ENCODE measurements at places on chromosomes 11 and 22.

DNA sequence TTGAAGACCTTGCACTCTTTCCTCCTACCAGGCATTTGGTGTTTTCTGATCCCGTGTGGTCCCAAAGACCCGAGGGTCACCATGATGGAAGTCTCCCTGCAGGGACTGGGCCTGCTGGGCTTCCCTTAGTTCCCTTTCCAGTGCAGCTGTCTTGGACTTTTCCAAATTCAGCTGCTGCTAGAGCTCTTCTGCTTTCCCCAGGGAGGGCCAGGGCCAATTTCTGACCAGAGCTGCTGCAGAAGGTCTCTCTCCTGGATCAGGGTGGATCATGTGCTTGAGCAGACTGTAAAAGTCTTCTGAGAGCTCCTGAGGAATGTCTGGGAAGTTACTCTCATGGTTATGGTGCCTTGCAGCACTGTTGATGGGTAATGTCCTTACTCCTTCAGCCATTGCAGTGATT, 23.2 kb downstream of the LDLRAD3 start:
- ATAC-seq = peak; percentile 17

DNA sequence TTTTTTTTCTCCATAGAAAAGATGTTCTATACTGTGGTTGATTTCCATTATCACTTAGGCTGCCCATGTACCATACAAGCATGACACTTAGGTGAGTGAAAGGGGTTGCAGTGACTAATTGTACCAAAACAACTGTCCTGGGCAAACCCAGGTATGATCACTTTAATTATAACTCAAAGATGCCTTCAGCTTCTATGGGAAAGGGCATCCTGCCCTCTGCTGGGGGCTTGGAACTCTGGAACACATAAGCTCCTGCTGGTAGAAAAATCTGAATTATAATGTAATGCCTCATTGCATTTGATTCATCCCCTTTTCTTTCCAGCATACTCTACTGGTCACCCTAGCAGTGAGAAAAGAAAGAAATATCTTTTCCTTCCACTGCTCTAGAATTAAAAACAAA, 206.3 kb downstream of the DDX10 start:
- no peak for ATAC-seq

DNA sequence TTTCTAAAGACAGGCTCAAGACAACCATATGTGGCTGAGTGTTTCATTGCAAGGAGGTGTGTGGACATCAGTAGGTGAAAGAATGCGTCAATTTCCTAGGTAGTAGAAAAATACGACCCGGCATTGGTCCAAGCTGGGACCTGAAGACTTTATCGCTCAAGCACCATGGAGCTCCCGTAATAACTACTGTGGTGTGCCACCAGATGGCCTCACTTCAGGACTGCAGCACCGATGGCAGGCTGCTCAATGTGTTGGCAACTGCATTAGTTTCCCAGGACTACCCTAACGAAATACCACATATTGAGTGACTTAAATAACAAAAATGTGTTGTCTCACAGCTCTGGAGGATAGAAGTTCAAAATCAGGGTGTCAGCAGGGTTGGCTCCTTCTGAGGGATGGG, 72.4 kb upstream of the FAT3 start:
- ATAC-seq = no peak

- peak; percentile 62 for ATAC-seq
These were observed 681 bp upstream of the ARHGEF12 start for GRCh38 chr11:120335556-120335907.

GRCh38 chr11:64347193-64347867, 7.3 kb downstream of the CCDC88B start:
- no peak for ATAC-seq

- peak; percentile 67 for ATAC-seq
These were observed at the start of gene CASP12 for GRCh38 chr11:104897891-104898684. Gene CASP12 (minus strand): TSS chr11:104898460.

DNA sequence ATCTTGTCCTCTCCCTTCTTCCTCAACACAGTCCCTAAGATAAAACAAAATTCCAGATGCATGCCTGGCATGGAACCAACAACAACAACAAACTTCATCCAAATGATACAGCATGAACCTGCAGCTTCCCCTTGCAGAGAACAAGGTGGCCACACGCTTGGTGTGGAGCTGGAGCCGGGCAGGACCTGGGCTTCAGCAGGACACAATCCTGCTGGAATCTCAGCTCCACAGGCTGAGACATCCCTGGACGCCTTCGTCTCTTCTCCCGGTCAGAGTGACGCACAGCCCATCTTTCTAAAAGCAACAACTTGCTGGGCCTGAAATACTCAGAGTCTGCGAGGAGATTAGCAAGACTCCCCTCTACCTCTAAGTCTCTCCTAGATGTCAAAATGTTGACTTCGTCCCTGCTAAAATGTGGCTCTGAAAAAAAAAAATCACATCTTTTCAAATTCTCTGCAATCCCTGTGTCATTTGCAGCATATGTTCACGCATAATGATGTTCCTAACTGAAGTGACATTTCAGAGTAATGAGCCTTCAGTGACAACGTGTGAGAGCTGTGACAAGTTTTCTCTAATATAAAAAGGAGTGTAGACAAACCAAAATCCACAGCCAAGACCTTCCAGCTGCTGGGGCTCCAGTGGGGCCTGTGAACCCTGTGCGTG, 1232.3 kb downstream of the TBC1D22A start:
- no peak for ATAC-seq

- no peak for ATAC-seq
These were observed 20.3 kb upstream of the FAM181B start for GRCh38 chr11:82753921-82754320.

DNA sequence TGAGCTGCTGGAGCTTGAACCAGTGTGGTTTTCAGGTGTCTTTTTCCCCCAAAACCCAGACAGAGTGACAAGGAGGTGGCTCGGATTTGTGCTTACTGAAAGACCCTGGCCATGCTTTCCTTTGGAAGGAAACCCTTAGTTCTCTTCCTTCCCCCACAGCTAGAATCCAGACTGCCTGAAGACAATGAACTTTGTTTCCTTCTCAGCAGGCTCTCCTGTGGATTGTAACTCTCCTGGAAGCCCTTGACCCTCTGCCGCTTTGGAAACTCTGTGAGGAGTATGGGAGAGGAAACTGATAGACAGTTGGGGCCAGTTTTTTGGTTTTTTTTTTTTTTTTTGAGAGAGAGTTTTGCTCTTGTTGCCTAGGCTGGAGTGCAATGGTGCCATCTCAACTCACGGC, 62.1 kb upstream of the SESN3 start:
- no peak for ATAC-seq

GRCh38 chr11:69130654-69131053, 25.1 kb upstream of the SMIM38 start:
- no peak for ATAC-seq

DNA sequence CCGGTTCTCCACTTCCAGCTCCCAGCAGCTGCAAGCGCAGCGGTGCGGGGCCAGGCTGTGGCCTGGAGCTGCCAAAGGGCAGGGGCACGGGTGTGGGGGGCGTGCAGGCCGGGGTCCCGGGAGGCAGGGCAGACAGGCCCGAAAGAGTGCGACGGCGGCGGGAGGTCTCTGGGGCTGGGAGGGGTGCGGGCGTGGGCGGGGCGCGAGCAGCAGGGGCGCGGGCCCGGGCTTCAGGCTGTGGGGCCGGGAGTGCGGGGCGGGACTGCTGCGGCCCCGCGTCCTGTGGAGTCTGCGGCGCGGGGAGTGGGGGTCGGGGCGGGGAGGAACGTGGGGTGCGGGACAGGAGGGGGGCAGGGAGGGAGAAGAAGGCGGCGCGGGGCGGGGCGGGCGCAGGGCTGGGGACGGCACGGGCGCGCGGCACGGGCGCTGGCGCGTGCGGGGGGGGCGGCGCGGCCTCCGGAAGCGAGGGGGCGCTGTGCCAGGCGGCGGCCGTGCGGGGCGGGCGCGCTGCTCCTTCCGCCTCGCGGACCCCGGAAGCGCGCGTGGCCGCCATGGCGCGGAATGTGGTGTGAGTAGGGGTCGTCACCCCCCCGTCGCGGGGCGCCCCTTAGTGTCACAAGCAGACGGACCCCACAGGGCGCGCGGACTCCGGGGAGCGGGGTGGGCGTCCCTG, at the start of gene MRPL23:
TSS of gene MRPL23 (plus strand) at position 521 of the 673 bp plus-strand sequence. CDS start at position 552, 31 bp downstream.
- peak; percentile 79 for ATAC-seq

DNA sequence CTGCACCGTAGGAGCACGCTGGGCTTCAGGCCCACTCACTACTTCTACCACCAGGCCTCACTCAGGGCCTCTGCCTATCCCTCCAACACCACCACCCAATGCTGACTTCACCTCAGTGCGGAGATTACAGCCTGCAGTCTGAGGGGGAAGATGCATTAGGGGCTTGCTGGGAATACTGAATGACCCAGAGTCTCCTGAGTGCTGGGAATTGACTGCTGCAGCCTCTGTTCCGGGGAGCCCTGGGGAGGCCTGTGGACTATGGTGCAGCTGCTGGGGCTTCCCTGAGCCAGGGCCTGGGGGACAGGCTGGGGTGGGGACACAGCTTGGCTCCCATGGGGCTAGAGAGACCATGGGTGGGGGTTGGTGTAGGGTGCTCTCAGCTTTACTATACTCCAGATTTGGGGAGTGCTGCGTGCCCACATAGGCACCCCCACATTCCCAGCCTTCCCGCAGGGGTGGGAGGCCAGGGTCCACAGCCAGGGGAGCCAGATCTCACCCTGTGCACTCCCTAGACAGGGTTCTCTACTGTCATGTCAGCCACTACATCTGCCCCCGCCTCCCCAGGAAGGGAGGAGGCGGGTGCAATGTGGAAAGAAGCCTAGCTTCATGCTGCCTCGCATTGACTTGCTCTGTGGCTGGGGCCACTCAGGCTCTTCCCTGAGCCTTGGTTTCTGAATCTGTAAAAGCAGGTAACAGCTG, 44.4 kb downstream of the GDPD5 start:
- no peak for ATAC-seq

GRCh38 chr11:110778343-110778742, 66.1 kb upstream of the ARHGAP20 start:
- ATAC-seq = peak; percentile 88

DNA sequence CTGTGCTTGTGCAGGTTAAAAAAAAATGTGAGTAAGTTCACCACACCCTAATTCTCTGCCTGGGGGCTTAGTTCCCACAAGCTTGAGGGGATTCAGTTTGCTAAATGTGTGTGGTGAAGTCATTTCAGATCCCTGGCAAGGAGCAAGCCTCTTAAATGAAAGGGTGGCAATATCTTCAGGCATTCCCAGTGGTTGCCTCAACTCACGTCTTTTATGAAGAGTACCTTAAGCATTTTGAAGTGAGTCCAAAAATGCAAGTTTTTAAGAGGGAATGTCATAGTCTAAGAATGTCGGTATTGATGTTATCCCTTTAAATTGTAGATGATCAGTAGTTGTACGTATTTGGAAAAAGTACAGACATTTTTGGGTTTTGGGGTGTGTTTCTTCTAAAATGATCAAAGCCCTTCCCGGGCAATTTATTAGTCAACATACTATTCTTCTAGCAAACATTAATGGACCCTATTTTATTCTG, 4.9 kb downstream of the TCP11L1 start:
- ATAC-seq = no peak

GRCh38 chr11:99316776-99317520, 296.2 kb downstream of the CNTN5 start:
- ATAC-seq = no peak

GRCh38 chr11:117823946-117824420, 561 bp downstream of the FXYD2 start:
- ATAC-seq = no peak

- ATAC-seq = peak; percentile 68
These were observed 7.1 kb downstream of the PNPLA5 start for GRCh38 chr22:43884600-43885318.

DNA sequence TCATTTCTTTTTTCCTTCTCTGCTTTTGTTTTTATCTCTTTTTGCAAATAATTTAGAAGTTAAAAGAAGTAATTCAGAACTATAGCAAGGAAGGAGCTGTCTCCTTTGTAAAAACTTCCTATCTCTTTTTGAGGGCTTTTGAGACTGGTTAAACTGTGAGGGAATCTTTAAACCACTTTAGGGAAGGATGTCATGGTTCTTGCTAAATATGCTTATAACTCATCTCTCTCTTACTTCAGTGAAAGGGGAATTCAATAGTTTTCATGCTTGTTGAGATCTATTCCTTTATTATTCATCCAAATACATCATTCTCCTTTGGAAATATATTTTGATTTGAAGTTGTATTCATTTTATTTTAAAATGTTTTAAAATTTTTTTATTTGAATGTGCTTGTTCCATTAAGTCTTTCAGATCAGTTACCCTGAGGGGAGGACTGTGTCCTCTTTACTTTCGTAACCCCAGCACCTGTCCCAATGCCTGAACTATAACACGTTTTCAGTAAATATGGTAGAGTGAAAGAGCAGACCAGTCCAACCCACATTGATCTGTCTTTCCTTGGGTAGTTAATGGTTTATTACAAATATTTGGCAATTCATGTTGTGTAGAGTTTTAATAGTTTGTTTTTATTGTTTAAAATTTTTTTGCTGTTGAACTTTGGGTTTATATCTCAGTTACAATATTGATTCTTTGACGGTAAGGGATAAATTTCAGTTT, 27.5 kb downstream of the AMOTL1 start:
- ATAC-seq = no peak

GRCh38 chr11:86719781-86720463, 47.5 kb upstream of the ME3 start:
- no peak for ATAC-seq

GRCh38 chr11:46330563-46331281, 16.5 kb upstream of the DGKZ start:
- no peak for ATAC-seq

GRCh38 chr11:126492331-126493082, 137.0 kb downstream of the ST3GAL4 start:
- no peak for ATAC-seq

- no peak for ATAC-seq
These were observed 48.7 kb upstream of the OR9Q1 start for GRCh38 chr11:57974848-57975601.

DNA sequence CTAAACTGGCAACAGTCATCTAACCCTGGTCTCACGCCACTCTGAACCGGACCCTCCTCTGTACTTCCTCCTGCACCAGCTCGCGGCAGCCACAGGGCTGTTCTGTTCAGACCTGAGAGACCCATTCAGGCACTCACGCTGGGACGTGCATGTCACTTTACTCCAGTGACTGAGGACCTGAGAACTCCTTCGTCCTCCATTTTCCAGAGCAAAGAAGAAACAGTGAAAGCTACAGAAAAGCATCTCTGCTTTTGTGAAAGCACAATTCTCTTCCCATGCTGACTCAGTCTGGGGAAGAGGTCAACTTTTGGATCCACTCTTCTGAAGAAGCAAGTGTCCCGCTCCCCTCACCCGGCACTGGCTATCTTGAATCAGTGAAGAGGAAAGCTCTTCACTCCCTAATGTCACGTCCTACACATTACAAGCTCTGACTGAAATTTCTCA, 24.5 kb downstream of the PISD start:
- ATAC-seq = peak; percentile 84

DNA sequence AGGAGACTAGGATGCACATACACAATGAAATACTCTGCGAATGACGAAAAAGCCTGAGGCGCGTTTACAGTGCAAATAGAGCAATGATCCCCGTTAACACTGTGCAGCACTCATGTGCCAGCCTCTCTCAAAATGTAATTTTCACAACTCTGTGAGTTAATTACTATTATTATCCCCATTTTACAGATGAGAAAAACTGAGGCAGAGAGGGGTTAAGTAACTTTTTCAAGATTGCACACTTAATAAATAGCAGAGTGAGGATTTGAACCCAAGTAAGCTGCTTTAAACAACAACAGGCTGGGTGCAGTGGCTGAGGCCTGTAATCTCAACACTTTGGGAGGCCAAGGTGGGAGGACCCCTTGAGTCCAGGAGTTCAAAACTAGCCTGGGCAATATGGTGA, 21.6 kb upstream of the SYT12 start:
- ATAC-seq = no peak

GRCh38 chr22:32836280-32837123, 35.0 kb downstream of the TIMP3 start:
- ATAC-seq = no peak

- ATAC-seq = no peak
These were observed 92.3 kb upstream of the TEAD1 start for GRCh38 chr11:12581923-12582322.

Data from stimulated activated memory B cell treated with anti-CD40 and anti-IgM and Interleukin-4, amounts not matched to agents 10 μg/mL and 1 μg/mL and 100 μg/mL, for 72 hours (primary cell).